Endothelial cell (in vitro differentiated cells): ENCODE measurements at places on chromosomes 2 and 18. TPM values are rescaled to one million over a fixed set of nuclear protein-coding genes. Genes with fewer than 3 reads are reported as not detected.
A peak's percentile ranks its signal among the peaks of the same experiment; 100 is the strongest.

Gene NEU2
- total RNA-seq, result not detected

Gene NAT8
- not detected for total RNA-seq

DNA sequence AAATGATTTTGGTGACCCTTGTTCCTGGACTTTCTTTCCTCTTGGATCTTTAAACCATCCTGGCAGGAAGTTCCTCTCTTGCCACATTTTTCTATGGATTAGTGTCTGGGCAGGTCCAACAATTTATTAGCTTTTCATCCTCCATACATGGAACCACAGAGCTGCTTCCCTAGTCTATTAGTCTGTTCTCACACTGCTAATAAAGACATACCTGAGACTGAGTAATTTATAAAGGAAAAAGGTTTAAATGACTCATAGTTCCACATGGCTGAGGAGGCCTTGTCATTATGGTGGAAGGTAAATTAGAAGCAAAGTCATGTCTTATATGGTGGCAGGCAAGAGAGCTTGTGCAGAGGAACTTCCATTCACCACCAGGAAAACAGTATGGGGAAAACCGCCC, 122.9 kb downstream of the DDX1 start:
- H3K4me3 ChIP-seq, result no peak overlapping the region
- H3K36me3 ChIP-seq, result peaks cover under 1% of the 10 kb centered on the region
- DNase-seq, result no peak
- H3K4me1 ChIP-seq, result peaks cover 3% of the 10 kb centered on the region
- H3K27ac ChIP-seq, result no peak overlapping the region

DNA sequence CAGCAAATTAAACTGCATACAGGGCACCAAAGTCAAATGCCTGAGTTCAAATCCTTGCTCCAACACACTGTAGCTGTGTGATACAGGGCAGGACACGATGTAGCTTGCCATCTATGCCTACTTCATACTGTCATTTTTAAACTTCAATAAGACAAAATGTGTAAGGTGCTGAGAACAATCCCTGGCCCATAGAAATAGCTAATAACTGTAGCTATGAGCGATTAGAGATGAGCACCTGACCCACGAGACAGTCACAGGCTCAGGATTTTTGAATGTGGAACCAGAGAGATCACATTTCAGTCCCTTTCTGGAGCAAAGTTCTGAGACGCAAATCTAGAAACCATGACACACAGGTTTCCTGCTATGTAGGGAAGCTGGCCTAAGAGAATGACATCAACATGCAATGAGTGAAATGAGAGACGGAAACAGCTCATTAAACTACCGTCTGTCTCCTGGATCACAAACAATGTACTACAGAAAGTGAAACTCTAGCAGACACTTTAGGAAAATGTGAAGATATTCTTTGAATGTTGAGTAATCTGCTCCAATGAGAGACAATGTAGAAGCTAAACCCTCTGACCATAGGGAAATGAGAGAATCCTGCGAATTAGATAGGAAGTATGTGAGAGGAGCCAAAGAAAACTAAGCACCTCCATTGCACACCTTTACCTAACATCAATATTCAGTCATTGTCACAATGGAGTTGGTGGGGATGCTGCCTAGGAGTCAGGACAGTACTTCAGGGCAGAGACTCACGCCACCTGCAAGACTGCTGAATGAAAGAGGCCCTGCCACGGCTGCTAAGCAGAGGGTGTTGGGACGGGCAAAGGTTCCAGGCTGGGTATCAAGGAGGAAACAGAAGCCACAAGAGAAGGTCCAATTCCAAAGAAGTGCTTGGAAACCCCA, 25.5 kb downstream of the B4GALT6 start:
- peaks cover 5% of the 10 kb centered on the region for H3K4me1 ChIP-seq
- DNase-seq, result no peak
- H3K27me3 ChIP-seq, result no peaks in the 10 kb centered on the region
- H3K27ac ChIP-seq, result no peak overlapping the region
- peaks cover 12% of the 10 kb centered on the region for H3K36me3 ChIP-seq

DNA sequence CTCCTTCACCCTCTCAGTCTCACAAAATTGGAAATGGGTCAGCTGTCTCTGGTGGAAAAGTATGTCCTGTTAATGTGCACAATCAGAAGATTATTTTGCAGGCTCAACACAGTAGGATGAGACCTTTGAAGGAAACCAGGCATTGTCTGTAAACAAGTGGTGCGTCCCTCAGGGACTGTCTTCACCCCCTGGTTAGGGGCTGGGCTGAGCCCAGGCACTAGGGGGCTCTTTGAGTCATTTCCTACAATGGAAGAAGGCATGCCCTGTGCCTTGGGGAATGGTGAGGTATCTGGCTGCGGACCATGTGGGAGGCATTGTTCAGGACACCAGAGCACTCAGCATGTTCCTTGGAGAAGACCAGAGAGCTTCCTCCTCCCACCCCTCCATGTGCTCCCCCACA, 26.8 kb downstream of the PKDCC start:
- peaks cover 10% of the 10 kb centered on the region for H3K27me3 ChIP-seq
- peaks cover 16% of the 10 kb centered on the region for H3K4me1 ChIP-seq
- H3K36me3 ChIP-seq, result no peaks in the 10 kb centered on the region
- no peak overlapping the region for H3K4me3 ChIP-seq
- H3K27ac ChIP-seq, result no peak overlapping the region

DNA sequence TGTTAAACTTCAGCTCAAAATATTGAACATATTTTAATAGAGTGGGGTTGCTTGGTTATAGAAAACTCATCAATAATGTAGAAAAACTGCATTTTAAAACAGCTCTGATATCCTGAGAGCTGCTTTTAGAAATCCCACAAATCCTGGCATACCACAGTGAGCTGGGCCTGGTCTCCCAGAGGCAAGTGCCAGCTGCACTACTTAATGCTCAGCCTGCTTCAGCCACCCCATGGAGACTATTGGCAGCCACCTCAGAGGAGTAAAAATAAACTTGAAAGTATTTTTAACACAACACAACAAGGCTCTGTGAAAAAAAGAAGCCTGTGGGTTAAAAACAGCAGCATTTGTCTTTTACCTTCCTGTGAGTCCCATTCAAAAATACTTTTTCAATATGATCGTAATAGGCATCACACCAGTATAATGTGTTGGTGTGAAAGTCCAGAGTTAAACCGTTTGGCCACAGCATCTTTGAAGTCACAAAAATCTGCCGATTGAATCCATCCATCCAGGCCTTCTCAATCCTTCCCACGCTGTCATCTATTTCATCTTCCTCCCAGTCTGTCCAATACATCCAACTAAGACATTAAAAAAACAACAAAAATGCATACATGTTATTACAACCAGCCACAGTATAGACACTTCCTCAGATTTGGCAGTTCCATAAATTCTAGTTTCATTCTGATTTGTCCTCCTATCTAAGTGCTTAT, 1115.3 kb downstream of the LRP1B start:
- no peak overlapping the region for H3K4me3 ChIP-seq
- no peak overlapping the region for H3K27ac ChIP-seq
- H3K27me3 ChIP-seq, result no peaks in the 10 kb centered on the region
- H3K36me3 ChIP-seq, result no peaks in the 10 kb centered on the region
- no peak for DNase-seq
- H3K4me1 ChIP-seq, result no peaks in the 10 kb centered on the region

Gene ALPG
- total RNA-seq, result not detected

Gene SERPINB11
- total RNA-seq, result not detected

Gene CRIM1
- 246 TPM for total RNA-seq

- H3K4me3 ChIP-seq, result no peak overlapping the region
- no peak for DNase-seq
- H3K27me3 ChIP-seq, result no peaks in the 10 kb centered on the region
- no peaks in the 10 kb centered on the region for H3K36me3 ChIP-seq
- peak overlapping the region; percentile 44 for H3K27ac ChIP-seq
These were observed 19.7 kb upstream of the ASNSD1 start for GRCh38 chr2:189641590-189641989.

- no peak overlapping the region for H3K4me3 ChIP-seq
- peaks cover 3% of the 10 kb centered on the region for H3K4me1 ChIP-seq
- H3K27ac ChIP-seq, result no peak overlapping the region
- H3K27me3 ChIP-seq, result peaks cover under 1% of the 10 kb centered on the region
These were observed 76.3 kb downstream of the BOLA3 start for GRCh38 chr2:74071426-74071825.

DNA sequence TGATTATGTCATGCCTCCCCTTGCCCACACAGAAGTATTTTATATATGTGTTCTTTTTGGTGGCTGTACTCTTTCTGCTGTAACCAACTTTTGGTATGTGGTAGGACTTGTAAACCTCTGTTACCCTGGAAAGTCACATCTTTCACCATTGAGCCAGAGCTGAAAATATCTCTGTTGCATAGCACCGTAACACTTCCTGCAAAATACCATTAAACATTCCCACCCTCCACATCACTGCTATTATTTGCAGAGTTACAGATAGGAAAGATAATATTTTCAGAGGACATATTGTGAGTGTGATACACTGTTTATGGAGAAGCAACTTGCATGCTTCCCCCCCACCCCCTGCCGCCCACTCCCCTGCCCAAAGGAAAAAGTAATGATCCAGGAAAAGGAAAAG, 44.8 kb downstream of the CAB39 start:
- no peaks in the 10 kb centered on the region for H3K27me3 ChIP-seq
- DNase-seq, result no peak
- H3K27ac ChIP-seq, result peak overlapping the region; percentile 64
- peaks cover 15% of the 10 kb centered on the region for H3K36me3 ChIP-seq

Gene LYPD6B
- 4.8 TPM for total RNA-seq

Gene RND3
- total RNA-seq, result 2.9 TPM

Gene SNORC
- 5.6 TPM for total RNA-seq

Gene WNT10A
- total RNA-seq, result not detected

Gene PECR
- total RNA-seq, result 8.4 TPM

Gene NDUFAF7
- total RNA-seq, result 16.6 TPM

DNA sequence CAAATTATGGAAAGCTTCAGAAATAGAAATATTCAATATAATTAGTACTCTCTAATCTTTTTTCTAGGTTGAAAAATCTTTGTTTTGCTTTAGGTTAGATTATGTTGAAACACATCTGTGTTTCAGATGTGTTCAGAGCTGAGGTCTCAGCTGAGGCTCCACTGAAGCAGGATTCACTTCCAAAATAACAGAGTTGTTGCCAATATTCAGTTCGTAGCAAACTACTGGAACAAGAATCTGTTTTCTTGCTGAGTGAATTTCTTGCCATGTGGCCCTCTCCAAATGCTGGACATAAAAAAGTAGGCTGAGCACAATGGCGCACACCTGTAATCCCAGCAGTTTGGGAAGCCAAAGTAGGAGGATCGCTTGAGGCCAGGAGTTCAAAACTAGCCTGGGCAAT, 8.7 kb downstream of the PHOSPHO2 start:
- H3K27me3 ChIP-seq, result no peaks in the 10 kb centered on the region
- H3K4me1 ChIP-seq, result no peaks in the 10 kb centered on the region
- H3K27ac ChIP-seq, result no peak overlapping the region
- no peak for DNase-seq
- H3K36me3 ChIP-seq, result no peaks in the 10 kb centered on the region

DNA sequence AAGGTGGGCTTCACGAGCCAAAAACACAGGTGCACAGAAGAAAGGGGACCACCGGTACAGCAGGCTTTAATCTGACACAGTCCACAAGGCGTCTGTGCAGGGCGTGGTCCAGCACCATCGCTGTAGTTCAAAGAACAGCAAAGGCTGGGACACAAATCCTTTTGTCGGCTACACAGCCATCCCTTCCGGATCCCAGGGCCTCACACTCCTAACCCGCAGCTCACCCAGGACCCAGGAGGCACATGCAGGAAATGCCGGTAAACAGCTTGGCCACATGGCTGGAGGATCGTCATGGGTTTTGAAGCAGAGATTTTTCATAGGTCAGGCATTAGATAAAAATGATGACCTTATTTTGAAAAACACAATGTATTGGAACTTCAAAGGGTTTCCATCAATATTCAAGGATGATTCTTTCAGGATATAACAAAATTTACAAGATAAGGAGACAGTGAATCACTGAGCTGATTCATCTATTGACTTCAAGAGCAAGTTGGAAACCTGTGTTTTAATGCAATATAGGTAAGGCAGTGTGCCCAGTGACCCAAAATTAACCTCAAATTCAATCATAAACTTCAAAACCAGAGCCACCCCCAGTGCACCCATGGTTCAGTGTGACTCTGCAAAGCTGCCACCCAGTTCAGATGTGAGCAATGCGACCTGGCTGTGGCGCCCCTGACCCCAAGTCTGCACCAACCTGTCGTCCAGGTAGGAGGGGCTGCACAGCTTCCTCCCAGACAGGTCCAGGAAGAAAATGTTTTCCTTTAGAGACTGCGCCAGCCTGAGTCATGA, 74.4 kb downstream of the TMEM18 start:
- peaks cover 3% of the 10 kb centered on the region for H3K4me1 ChIP-seq
- no peaks in the 10 kb centered on the region for H3K36me3 ChIP-seq
- no peaks in the 10 kb centered on the region for H3K27me3 ChIP-seq
- no peak for DNase-seq
- no peak overlapping the region for H3K27ac ChIP-seq
- H3K4me3 ChIP-seq, result no peak overlapping the region

GRCh38 chr2:173716458-173717052, 248.6 kb downstream of the SP3 start:
- no peak overlapping the region for H3K4me3 ChIP-seq
- peaks cover 1% of the 10 kb centered on the region for H3K27me3 ChIP-seq
- H3K36me3 ChIP-seq, result no peaks in the 10 kb centered on the region
- no peaks in the 10 kb centered on the region for H3K4me1 ChIP-seq
- H3K27ac ChIP-seq, result no peak overlapping the region
- DNase-seq, result no peak

Gene ALK
- total RNA-seq, result 0.05 TPM
